Progenitor cell of endocrine pancreas (in vitro differentiated cells): ENCODE measurements at places on chromosomes 2 and 18.

DNA sequence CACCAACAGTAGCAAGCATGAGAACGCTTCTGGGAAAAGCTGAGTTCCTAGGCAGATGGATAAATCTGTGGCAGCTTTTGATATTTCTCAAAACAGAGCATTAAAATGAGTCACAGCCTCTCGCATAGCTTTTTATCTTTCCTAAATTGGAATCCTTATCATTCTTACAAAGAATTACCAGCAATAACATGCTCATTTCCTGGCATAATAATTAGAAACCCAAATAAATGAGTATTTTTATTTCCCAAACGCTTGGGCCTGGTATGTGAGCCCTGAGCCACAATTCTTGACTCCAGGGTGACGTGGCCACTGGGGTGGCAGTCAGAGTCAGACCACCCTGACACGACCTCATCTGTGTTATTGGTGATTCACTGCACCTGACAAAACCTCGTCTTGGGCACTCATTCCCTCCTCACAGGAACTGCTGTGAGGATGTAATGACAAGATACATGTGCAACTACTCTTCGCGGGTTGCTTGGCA, 210.7 kb downstream of the ARL4C start:
- DNase-seq = no peak

DNA sequence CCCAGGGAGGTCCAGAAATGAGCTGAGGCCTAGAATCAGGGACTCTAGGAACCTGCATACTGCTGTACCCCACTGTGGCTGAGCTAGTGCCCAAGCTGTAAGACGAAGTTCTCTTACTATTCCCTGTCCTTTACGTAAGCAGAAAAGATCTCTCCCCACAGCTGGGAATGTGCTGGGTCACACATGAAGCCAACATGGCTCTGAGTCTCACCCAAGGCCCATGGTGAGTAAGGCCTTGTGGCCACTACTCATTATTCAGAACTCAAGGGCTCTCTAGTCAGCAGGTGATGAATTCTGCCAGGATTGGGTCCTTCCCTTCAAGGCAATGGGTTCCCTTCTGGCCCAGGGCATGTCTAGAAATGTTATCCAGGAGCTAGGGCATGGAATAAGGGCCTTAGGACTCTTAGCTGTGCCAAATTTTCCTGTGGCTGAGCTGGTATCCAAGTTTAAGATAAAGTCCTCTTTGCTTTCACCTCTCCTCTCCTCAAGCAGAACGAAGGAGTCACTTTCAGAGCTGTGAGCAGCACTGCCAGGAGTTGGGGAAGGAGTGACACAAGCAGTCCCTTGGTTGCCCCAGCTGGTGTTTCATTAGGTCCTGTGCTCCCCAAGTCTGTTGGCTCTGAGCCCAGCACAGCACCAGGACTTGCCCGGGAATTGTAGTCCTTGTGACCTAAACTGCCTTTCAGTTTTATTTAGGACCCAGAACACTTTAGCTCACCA, 707.6 kb downstream of the SLC4A3 start:
- DNase-seq = no peak

- DNase-seq = no peak
Observed at GRCh38 chr18:31931163-31931885, 11.6 kb downstream of the TRAPPC8 start.

DNA sequence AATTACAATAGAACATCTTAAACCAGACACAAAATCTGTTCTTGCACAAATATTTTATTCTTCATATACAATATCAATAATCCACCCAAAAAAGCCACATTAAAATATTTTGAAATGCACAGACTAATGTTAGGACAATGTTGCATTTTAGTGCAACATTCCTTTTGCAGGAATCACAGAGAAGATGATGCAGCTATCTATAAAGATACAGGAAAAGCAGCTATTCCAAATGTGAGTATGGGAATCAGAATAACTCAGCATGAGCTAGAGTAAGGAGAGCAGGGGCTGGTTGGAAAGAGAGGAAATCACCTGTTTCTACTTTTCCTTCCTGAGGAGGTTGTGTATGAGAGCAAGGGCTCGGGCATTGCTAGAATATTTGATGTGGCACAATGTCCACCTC, 4.8 kb downstream of the C2orf66 start:
- DNase-seq = no peak

GRCh38 chr2:46171411-46171953, 125.7 kb upstream of the EPAS1 start:
- DNase-seq = no peak

- no peak for DNase-seq
Observed at GRCh38 chr2:197657562-197657961, 17.8 kb downstream of the RFTN2 start.

- DNase-seq = no peak
Observed at GRCh38 chr2:203583701-203584100, 48.6 kb upstream of the RAPH1 start.

GRCh38 chr18:35186291-35187034, 54.4 kb upstream of the ZNF397 start:
- DNase-seq = no peak
